ENCODE measurements at places on chromosomes 2 and 18.

GRCh38 chr2:79071078-79071477 lies 16.7 kb downstream of the REG1B start:
- DNase-seq: no peak

DNA sequence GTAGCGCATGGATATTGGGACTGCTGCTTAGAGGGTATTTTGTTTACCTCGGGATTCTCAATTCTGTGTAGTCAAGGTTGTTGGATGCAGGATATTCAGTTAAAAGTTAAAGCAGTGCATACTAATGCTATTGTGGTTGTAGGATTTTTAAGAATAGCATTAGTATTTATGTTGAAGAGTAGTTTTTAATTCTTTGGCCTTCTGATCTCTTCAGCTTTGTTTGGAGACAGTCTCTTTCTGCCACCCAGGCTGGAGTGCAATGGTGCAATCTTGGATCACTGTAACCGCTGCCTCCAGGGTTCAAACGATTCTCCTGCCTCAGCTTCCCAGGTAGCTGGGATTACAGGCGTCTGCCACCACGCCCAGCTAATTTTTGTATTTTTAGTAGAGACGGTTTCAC lies 1.5 kb downstream of the RHBDD1 start:
- DNase-seq: no peak

DNA sequence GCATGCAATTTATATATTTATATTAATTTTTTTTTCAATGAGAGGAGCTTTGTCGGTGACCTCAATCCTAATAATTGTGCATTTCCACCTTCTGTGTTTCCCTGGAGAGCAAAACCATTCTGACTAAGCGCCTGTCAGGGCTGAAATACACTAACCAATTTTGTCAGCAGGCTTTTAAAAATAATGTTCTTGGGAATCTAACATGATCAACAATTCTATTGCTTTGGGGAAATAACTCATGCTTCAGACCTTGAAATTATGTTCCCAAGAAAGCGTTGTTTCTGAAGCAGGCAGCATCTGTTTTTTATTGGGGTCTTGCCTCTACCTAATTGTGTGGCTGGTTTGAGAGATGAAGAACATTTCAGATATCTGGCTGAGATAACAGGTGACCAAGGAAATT lies 129.1 kb upstream of the ALKAL2 start:
- DNase-seq: no peak

GRCh38 chr2:64477979-64478378 lies 24.0 kb downstream of the LGALSL start:
- no peak for DNase-seq

GRCh38 chr18:61551586-61551985 lies 218.4 kb downstream of the CDH20 start:
- DNase-seq: no peak

- DNase-seq: no peak
Observed at GRCh38 chr2:29373870-29374269, 258.7 kb downstream of the CLIP4 start.

GRCh38 chr18:79248495-79249060 lies 147.2 kb upstream of the NFATC1 start:
- no peak for DNase-seq

DNA sequence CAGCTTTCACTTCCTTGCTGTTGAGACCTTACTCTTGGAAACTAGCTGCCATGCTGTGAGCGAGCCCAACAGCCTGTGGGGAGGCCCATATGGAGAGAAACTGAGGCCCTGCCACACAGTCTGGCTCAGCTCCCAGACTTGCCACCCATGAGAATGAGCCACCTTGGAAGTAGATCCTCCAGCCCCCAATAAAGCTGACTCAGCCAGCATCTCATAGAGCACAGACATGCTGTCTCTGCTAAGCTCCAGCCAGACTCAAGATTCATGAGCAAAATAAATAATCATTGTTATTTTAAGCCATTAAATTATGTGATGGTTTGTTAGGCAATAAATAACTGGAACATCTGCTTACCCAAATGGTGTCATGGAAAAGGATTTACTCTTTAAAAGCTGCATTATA lies 53.6 kb upstream of the DDX18 start:
- DNase-seq: no peak

- DNase-seq: no peak
Observed at GRCh38 chr2:14866736-14867352, 234.3 kb downstream of the LRATD1 start.

- DNase-seq: no peak
Observed at GRCh38 chr2:64751286-64752260, 97.9 kb upstream of the SERTAD2 start.

Data from activated T-cell treated with anti-CD3 and anti-CD28 coated beads, Interleukin-2, amount 50 U/mL, for 24 hours (primary cell).